CD4-positive, alpha-beta T cell treated with Interleukin-1 beta for 1 hour (primary cell): ENCODE measurements at places on chromosomes 3 and 15.

GRCh38 chr3:159634483-159634882, 354.2 kb upstream of the IL12A start:
- no peak for DNase-seq

GRCh38 chr3:148100476-148100875, 597.2 kb upstream of the AGTR1 start:
- no peak for DNase-seq

DNA sequence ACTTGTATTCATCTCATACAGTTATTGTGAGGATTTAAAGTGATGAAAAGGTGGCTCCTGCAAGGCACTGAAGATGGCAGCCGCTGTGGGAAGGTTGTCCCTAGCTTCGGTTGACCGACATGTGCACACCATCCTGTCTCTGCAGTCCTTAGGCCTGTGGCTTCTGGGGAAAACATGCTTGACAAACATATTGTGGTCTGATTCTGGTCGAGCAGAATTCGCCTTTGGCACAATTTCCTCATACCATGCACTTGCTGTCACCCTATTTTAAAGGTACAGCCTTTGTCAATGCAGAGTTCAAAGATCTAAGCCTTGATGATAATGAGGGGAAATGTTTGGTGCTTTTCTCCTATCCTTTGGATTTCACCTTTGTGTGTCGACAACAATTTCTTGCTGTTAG, 50.9 kb downstream of the PRICKLE2 start:
- no peak for DNase-seq

- DNase-seq = no peak
These were observed 22.4 kb downstream of the NIPA1 start for GRCh38 chr15:22808761-22809280.

GRCh38 chr3:138125548-138126221, 6.5 kb downstream of the A4GNT start:
- DNase-seq = no peak

DNA sequence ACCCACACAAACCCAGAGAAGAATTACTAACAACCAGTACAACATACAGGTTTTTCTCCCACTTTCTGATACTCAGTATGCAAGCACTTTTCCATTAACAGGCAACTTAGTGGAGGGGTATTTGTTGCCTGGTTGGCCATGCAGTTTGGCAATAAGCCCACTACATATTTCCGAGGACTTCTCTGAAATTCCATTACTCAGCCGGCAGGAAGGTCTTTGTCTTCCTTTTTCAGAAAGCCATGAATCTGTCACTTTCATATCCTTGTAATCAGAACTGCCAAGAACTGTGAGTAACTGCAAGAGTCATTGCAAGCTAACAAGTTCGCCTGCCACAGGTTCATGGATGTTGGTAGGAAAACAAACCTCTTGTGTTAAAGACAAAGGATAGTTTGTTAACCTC, 422.3 kb upstream of the ROBO1 start:
- DNase-seq = no peak

DNA sequence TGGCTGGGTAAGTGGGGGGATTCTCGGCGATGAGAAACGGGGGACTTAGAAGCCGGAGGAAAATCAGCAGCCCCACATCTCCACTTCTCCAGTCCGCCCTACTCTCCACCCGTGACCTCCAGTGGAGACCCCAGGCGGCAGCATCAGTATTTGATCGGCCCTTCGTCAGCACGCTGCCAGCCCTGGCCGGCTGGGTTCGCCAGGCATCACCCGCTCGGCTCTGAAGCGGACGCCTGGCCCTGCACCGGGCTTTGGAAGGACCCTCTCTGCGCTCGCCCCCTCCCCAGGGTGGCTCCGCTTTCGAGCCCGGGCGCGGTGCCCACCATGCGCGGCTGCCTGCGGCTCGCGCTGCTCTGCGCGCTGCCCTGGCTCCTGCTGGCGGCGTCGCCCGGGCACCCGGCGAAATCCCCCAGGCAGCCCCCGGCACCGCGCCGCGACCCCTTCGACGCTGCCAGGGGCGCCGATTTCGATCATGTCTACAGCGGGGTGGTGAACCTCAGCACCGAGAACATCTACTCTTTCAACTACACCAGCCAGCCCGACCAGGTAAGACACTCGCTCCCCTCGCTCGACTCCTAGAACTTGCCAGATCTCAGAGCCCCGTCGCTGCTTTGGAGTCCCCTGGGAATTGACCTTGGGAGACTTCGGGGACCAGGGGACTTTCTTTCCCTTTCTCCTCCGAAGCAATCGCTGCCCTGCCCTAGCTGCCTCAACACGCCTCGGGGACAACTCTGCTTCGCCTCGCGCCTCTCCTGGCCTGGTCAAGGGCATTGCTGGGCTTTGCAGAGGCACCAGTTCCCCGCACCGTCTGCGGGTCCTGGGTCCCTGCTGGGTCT, 561 bp downstream of the SIDT1 start:
- no peak for DNase-seq

- no peak for DNase-seq
These were observed 419.4 kb upstream of the ONECUT1 start for GRCh38 chr15:53209396-53210042.

DNA sequence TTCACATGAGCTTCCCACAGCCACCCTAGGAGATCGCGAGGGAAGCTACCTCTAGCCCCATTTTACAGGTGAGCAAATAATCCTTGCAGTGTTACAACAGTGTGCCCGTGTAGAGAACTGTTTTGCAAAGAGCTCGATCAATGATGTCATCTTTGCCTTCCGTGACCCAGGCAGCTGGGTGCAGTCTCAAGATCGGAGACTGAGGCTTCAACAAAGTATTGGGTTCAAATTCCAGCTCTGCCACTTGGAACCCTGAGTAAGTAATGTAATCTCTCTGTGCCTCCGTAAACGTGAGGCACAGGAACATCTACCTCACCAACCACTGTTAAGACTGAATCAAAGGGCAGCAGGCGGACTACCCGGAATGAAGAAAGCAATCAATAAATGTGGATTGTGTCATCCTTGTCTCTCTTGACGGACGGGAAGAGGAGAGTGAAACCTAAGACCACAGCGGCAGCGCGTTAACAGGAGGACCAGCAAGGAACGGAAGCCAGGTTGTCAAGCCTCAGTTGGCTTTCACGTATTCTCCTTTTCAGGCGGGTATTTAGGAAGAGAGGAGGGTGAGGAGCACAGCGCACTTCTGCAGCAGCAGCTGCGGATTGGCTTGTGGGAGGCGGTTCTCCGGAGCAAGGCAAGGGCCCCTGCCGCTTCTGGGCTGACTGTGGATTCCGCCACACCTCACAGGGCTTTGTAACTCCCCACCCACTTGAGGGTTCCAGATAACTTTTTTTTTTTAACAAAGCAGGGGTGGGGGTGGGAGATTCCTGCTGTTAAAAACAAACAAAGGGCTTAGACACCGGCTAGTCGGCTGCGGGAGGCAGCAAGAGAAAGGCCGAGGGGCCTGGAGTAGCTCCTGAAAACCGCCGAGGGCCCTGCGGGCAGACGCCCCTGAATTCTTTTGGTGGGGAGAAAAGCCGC, 1.5 kb upstream of the SMAD3 start:
- no peak for DNase-seq

DNA sequence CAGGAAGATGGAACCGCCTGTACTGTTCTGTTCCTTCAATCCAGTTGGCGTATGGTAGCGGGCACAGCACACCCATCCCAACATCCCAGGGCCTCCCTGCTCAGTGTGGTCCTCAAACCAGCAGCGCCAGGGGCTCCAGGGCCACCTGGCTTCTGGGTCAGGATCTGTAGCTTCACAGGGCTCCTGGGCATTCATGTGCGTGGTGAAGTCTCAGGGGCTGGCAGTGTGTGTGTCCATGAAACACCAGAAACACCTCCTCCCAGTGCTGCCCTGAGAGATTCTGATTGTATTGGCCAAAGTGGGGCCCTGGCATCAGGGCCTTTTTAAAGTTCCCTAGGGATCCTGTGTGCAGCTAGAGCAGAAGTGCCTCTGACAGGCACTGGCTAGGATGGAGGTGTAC, 42.1 kb downstream of the ABTB1 start:
- no peak for DNase-seq

DNA sequence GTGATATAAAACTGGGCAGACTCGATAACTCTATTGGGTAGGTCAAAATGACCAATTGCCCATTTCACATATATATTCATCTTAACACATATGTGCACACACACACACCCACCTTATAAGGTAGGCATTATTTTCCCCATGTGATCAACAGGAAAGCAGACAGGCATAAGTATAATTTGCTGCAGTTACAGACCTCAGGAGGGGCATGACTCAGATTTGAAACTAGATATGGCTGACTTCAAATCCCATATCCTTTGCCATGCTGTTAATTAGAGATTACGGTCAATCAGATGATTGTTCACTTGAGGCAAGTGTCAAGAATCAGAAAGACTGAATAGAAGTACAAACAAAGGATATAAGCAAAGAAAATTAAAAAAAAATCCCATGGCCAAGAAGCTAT, 910.6 kb downstream of the NTRK3 start:
- no peak for DNase-seq

- no peak for DNase-seq
These were observed 250.6 kb downstream of the RYR3 start for GRCh38 chr15:33561407-33561806.

- DNase-seq = no peak
These were observed 57.9 kb downstream of the PRICKLE2 start for GRCh38 chr3:64167351-64167750.

DNA sequence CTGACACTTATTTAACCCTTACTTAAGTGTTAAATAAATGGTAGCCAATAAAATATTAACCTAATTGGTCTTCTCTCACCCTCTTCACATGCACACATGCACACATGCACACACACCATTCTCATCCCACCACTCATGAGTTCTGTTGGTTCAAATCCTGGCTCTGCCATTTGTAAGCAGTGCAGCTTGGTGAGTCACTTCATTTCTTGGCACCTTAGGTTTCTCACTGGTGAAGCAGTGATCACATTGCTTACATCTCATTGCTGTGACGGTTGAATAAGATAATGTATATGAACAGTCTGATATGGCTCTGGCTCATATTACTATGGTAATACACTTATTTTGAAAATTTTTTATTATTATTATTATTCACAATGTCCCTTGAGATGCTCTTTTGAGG, 33.8 kb downstream of the RIOX2 start:
- DNase-seq = no peak

GRCh38 chr3:31695280-31696008, 162.7 kb downstream of the STT3B start:
- DNase-seq = peak; percentile 12

GRCh38 chr3:167863811-167864551, 128.5 kb downstream of the SERPINI1 start:
- DNase-seq = no peak

GRCh38 chr3:54630101-54630623, 297.7 kb downstream of the LRTM1 start:
- DNase-seq = no peak

DNA sequence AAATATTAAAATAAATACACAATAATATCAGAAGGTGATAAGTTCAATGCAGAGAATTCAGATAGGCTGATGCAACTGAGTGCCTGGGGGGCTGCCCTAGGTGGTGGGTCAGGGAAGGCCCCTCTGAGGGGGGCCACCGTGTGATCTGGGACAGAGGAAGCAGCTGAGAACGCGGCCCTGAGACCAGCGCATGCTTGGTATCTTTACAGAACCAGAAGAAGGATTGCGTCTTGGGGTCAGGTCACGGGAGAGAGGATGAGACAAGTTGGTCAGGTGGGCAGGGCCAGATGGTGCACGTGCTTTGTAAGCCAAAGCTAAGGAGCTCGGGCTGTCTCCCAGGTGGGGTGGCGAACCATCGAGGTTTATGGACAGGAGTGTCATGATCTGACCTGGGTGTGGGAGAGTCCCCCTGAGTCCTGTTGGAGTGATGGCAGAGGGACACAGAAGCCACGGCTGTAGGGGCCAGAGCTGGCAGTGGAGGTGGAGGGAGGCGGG, 121.2 kb downstream of the ETFA start:
- DNase-seq = no peak

DNA sequence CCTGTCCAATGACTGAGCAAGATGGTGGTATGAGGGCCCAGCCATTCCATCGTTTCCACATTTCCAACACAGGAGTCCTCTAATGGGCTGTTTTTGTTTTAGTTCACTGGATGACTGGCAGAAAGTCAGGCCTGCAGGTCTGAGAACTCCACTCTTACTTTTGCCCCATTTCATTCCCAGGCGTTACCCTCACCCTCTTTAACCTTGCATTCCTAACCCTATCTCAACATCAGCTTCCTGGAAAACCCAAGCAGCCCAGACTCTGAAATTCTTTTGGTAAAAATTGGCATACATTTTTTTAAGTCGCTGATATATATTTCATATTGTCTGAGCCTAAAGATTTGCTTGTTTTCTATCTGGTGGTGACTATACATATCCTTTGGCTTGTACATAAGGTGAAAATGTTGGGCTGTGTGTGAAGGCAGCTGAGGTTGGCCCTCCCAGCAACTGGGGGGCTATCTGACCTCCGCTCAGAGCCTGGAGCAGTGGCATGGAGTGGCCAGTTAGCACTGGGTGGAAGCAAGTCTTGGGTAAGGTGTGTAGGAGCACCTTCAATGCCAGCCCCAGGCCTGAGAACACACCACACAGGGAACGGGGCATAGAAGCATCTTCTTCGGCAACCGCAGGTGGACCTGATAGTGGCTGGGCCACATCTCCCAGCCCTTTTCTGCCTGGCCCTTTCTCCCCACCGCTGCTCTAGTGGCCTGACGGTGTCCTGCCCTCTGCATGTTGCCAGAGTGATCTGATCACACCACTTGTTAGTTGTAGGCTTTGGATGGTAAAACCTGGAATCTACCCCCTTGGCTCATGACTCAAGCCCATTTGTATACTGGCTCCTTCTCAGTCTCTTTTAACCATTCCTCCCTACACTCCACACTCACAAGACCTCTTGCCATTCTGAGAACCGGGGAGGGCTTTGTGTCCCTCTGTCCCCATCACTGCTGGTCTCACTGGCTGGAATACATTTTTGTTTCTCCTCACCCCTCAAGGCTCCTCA, 50.0 kb downstream of the AMOTL2 start:
- DNase-seq = no peak

GRCh38 chr15:45544266-45545023, 21.9 kb upstream of the SLC30A4 start:
- no peak for DNase-seq

DNA sequence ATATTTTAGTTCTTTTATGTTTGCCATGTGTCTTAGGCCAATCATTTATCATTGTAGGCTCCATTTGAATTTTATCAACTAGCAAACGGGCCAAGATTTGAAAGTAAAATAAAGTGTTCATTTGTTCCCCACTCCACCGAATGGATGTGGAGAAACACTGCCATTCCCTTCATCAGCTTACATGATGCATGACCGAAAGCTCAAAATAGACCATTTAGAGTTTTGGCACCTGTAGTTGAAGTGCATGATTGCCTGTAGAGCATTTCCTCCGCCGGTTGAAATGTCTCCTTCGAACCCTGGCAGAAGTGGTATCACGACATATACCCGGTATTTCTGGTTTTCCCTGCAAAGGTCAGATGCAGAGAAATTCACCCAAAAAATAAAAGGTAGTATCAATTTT, 165.6 kb downstream of the PLD1 start:
- DNase-seq = no peak

DNA sequence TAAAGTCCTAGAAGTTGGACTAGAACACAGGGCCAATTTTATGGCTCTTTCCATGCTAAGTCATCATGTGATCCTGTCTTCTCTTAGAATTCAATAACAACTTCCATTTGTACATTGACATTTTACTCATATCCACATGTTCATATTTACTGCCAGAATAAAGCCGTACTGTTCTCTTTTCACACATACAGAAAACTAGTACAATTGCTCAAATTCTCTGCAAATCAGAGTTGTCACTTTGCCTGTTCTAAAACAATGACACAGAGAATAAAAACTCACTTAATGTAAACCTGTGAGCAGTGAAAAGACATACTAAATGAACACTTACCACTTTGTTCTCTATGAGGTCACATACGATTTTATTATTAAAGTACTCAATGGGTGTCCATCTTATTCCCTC, 3.5 kb downstream of the LDHAL6B start:
- DNase-seq = no peak
